ENCODE measurements at places on chromosomes 12 and 14.

- no peak for DNase-seq
Measured at GRCh38 chr14:29741909-29742401, 185.7 kb downstream of the PRKD1 start.

DNA sequence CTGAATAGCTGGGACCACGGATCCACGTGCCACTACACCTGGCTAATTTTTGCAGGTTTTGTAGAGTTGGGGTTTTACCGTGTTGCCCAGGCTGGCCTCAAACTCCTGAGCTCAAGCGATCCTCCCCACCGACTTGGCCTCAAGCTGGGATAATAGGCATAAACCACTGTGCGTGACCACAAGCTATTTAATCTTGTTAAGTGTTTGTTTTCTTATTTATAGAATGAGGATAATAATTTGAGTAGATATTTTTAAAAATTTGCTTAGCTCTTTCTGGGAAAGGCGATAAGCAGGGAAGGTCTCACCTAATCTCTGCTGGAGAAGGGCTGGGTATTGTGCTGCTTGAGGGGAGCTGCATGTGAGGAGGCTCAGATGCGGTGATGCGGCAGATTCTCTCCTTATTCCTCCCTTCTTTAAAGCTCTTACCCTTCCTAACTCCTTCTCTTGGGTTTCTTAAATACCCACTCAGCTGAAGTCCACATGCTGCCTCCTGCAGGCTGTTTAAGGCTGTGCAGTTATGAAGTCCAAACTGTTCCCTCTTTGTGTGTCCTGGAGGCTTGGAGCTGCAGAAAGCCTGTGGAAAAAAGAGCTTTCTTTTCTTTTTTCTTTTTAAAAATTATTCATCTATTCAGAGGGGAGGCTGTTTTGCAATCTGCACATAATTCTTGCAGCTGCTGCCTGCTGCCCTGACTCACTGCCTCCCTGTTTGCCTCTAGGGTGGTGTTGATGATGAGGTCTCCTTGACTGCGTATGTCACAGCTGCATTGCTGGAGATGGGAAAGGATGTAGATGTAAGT lies 37.9 kb downstream of the A2ML1 start:
- peak; percentile 16 for DNase-seq

GRCh38 chr12:110575326-110575725 lies 7.8 kb downstream of the PPTC7 start:
- no peak for DNase-seq

GRCh38 chr14:102889615-102890014 lies 32.8 kb upstream of the AMN start:
- no peak for DNase-seq

- DNase-seq, result no peak
Measured at GRCh38 chr14:95314609-95315008, 5.1 kb downstream of the CLMN start.

- no peak for DNase-seq
Measured at GRCh38 chr12:48000878-48001504, 3.3 kb downstream of the COL2A1 start.

DNA sequence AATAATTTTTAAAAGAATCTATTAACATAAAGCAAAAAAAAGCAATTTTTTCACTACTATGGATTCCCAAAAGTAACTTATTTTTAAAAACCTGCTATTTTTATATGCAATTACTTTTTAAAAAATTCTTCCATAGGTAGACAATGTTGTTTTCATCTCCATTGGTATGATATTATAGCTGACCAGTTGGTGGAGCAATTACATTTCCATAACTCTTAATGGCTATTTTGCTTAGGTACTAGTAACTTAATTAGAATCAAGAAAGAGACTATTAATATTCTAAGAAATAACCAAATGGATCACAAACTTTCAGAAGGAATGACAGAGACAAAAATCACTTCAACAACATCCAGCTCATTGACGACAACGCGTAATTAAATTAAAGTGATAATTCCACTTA lies 64.7 kb upstream of the PTCSC3 start:
- no peak for DNase-seq

DNA sequence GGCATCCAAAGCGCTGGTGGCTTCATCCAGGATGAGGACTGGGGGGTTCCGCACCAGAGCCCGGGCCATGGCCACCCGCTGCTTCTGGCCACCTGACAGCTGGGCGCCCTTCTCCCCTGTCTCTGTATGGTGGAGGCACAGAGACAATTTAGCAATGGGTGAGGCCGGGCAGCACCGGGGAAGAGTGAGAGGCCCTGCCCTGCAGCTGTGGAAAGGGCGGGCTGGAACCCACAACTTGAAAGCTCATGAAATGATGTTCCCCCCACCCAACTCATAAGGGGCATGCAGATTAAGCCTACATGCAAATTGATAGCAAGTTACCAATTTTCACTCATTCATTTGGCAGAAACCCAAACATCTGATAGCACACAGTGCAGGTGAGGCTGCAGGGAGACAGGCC lies 34.1 kb downstream of the ABCB9 start:
- DNase-seq, result no peak

GRCh38 chr14:100381395-100382105 lies 58.4 kb downstream of the SLC25A47 start:
- no peak for DNase-seq

- no peak for DNase-seq
Measured at GRCh38 chr12:110205931-110206330, 75.1 kb upstream of the ATP2A2 start.

DNA sequence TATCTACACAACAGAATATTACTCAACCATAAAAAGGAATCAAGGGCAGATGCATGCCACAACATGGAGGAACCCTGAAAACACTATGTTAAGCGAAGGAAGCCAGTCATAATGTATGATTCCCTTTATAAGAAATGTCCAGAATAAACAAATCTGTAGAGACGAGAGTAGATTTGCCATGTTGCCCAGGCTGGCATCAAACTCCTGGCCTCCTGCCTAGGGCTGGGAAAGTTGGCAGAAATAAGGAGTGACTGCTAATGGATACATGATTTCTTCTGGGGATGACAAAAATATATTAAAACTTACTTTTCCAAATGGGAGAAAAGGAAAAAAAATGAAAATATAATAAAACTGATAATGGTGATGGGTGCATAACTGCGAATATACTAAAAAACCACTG lies 10.9 kb downstream of the CLIP1 start:
- no peak for DNase-seq

GRCh38 chr12:48933664-48934311 lies 8.5 kb upstream of the FKBP11 start:
- no peak for DNase-seq

- DNase-seq, result no peak
Measured at GRCh38 chr12:98466640-98467400, 48.6 kb upstream of the TMPO start.

GRCh38 chr12:131281016-131281415 lies 327.3 kb downstream of the ADGRD1 start:
- DNase-seq, result no peak

GRCh38 chr12:2653461-2653965 lies 141.3 kb upstream of the FKBP4 start:
- no peak for DNase-seq

DNA sequence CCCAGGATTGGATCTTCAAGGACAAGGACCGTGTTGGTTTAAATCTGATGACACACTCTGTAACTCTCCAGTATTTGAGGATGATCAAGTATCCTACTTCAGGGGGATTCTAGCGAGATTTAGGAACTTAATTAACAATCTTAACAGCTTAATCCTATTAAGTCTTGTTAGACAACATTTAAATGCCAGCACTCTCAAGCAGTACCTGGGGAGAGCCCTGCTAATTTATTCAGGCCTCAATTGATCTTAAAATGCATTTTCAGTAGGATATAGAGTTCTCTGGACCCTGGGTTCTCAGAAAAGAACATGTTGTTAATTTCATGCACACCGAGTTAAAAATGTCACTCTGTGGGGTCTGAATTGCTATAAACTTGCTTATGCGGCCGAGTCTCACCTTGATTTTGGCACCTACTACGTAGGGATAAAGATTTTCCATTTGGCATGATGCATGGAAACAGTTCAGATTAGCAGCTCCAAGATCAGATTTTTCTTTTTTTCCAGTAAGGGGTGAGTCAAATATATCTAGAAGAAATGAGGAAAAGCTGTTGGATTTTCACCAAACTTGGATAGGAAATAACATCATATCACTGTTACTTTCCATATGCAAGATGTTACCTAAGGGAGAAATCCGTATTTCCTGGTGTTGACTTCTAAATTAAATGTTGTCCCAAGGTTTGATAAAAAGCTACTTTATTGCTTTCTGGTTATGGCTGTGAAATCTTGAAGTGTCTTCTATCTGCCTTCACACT lies 76.1 kb downstream of the SLC24A4 start:
- no peak for DNase-seq

- no peak for DNase-seq
Measured at GRCh38 chr14:73472185-73473114, 14.1 kb upstream of the NUMB start.

DNA sequence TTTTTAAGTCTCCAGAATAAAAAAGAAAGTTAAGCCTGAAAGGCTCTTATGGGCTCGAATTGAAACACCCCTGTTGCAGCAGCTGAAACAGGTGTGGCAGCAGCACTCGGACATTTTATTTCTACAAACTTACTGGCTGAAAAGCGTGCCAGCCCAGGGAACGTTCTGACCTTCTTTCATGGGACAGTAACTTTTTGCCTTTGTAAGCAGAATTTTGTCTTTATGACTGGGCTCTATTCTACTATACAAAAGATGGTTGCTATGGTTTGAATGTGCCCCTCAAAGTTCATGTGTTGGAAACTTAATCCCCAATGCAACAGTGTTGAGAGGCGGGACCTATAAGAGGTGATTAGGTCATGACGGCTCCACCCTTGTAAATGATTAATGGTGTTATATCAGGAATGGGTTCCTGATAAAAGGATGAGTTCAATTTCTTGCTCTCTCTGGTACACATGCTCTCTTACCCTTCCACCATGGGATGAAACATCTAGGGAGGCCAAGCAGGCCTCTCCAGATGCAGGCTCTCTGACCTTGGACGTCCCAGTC lies 52.7 kb downstream of the PELI2 start:
- DNase-seq, result no peak

DNA sequence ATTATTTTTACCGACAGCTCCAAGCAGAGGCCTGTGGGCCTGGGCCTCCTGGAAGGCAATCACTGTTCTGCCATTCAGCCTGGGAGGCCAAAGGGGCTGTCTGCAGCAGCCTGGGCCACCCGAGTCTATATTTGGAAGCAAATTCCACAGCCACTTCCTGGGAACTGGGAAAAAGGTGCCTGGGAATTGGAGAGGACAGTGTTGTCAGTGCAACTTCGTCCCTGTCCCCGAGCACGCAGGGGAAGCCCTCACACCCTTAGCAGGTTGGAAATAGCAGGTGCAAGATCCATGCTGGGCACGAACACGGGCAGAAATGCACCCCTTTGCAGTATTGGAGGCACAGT lies 9.6 kb upstream of the TBX5 start:
- no peak for DNase-seq

- no peak for DNase-seq
Measured at GRCh38 chr14:44897845-44898151, 63.9 kb downstream of the KLHL28 start.

DNA sequence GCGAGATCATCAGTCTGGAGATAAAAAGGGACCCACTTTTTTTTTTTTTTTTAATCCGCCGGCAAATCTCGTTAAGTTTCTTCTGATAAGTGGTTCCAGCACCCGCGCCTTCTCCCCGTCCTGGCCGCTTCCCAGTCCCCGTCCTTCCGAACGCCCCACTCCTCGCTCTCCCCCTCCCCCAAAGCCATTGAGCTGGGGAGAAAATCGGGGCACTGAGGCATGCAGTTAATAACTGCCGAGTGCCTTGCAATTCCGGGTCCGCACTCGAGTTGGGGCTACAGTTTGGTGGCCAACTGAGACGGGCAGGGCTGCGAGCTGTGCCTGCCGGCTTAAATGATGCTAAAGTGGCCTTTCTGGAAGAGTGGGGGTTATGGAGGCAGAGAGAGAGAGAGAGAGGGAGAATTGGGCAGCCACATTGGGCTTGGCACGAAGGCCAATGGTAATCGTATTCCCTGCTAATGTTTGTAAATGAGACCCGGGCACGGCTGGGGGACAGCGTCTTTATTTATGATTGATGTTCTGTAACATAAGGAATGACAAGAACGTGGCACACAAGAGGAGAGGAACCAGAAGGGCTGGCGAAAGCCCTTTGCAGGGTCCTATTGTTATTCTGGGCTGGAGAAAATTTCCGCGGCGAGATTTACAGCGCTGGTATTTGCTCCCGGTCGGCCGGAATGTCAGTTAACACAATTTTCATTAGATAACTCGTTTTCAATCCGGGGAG lies 115.4 kb upstream of the MYL2 start:
- DNase-seq, result no peak

- DNase-seq, result no peak
Measured at GRCh38 chr12:43277651-43278540, 274.1 kb downstream of the ADAMTS20 start.

- DNase-seq, result no peak
Measured at GRCh38 chr12:63821781-63822251, 22.7 kb upstream of the SRGAP1 start.

GRCh38 chr12:128318341-128318740 lies 51.4 kb downstream of the TMEM132C start:
- DNase-seq, result no peak

DNA sequence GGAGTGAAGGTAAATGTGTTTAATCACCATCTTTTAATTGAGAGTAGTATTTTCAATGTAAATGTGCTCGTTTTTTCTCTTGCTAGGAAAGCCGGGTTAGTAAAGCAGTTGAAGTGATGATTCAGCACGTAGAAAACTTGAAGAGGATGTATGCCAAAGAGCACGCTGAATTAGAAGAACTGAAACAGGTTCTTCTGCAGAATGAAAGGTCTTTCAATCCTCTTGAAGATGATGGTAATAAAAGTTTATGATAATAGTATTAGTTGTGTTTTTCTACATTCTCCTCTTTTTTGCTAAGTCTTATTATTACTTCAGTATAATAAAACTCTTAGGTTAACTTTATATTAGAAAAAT lies 93.9 kb downstream of the DNAI7 start:
- DNase-seq, result no peak

GRCh38 chr14:100825713-100826331 lies at the start of gene MEG3:
Gene MEG3, plus strand, starts transcription at chr14:100826118.
- no peak for DNase-seq

- no peak for DNase-seq
Measured at GRCh38 chr14:32341947-32342846, 13.1 kb downstream of the AKAP6 start.

GRCh38 chr14:93299416-93299815 lies 33.4 kb downstream of the BTBD7 start:
- no peak for DNase-seq

DNA sequence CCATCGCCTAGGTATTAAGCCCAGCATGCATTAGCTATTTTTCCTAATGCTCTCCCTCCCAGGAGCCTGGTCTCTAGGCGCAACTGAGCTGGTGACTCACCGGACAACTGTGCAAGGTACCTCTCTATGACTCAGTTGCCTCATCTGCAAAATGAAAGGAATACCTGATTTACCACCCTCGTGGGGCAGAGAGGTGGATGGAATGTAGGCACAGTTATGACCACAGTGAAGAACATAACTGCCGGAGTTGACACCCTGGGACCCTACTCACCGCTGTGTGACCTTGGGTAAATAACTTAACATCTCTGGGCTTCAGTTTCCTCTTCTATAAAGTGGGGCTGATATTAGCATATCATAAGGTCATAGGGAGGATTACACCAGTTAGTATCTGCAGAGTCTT lies 22.6 kb downstream of the BCL11B start:
- no peak for DNase-seq
